ENCODE measurements at places on chromosomes 3 and 15. TPM values are rescaled to one million over a fixed set of nuclear protein-coding genes. Genes with fewer than 3 reads are reported as not detected.

VGLL3 gene
- total RNA-seq: 3.2 TPM

ADIPOQ gene
- not detected for total RNA-seq

LSMEM2 gene
- total RNA-seq: not detected

ZPLD1 gene
- total RNA-seq: not detected

HRG gene
- not detected for total RNA-seq

GREM1 gene
- 0.32 TPM for total RNA-seq

ADCY5 gene
- not detected for total RNA-seq

NAA80 gene
- total RNA-seq: 2.6 TPM

ISLR gene
- 0.30 TPM for total RNA-seq

BSN gene
- under 0.01 TPM for total RNA-seq

RLBP1 gene
- total RNA-seq: not detected

IQCH gene
- total RNA-seq: 0.32 TPM

AADACL2 gene
- not detected for total RNA-seq

LRRIQ4 gene
- total RNA-seq: not detected

RAB6B gene
- 0.32 TPM for total RNA-seq

FOXL2NB gene
- total RNA-seq: not detected

MCF2L2 gene
- total RNA-seq: 1.2 TPM

BCL2A1 gene
- 2.3 TPM for total RNA-seq

MRPL3 gene
- total RNA-seq: 112 TPM

SPESP1 gene
- total RNA-seq: 4.9 TPM

LRRC31 gene
- total RNA-seq: not detected

FHIT gene
- 0.32 TPM for total RNA-seq

FNDC3B gene
- total RNA-seq: 145 TPM

ISL2 gene
- not detected for total RNA-seq

MYL3 gene
- not detected for total RNA-seq

MAPKAPK3 gene
- 25.7 TPM for total RNA-seq

CCR8 gene
- not detected for total RNA-seq

CFAP92 gene
- total RNA-seq: not detected

HTR3E gene
- total RNA-seq: not detected

THRB gene
- total RNA-seq: not detected

CCNB2 gene
- total RNA-seq: 43.2 TPM

SLC26A6 gene
- 12.3 TPM for total RNA-seq

CSTA gene
- not detected for total RNA-seq
